ENCODE measurements at places on chromosomes 7 and 10.

DNA sequence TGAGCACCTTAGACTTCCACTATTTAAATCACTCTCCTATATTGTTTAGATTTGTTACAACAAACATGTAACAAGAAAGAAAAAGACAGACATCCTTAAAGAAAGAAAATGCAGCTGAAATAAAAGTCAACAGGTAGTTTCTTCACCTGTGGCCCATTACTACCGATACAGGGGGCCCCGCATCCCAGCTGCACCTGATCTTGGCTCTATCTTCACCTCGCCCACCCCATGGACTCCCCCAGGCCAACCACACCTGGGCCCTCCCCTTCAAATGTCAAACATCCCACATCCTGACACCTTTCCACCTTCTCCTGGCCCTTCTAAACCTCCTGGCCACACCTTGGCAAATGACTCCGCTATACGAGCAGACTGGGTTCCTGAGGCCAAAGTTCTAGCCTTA, 7.0 kb downstream of the DDX56 start:
- DNase-seq = no peak

GRCh38 chr7:27155816-27156507, 513 bp downstream of the HOXA7 start:
- DNase-seq = no peak

GRCh38 chr10:131832056-131832685, 68.6 kb upstream of the PPP2R2D start:
- no peak for DNase-seq

DNA sequence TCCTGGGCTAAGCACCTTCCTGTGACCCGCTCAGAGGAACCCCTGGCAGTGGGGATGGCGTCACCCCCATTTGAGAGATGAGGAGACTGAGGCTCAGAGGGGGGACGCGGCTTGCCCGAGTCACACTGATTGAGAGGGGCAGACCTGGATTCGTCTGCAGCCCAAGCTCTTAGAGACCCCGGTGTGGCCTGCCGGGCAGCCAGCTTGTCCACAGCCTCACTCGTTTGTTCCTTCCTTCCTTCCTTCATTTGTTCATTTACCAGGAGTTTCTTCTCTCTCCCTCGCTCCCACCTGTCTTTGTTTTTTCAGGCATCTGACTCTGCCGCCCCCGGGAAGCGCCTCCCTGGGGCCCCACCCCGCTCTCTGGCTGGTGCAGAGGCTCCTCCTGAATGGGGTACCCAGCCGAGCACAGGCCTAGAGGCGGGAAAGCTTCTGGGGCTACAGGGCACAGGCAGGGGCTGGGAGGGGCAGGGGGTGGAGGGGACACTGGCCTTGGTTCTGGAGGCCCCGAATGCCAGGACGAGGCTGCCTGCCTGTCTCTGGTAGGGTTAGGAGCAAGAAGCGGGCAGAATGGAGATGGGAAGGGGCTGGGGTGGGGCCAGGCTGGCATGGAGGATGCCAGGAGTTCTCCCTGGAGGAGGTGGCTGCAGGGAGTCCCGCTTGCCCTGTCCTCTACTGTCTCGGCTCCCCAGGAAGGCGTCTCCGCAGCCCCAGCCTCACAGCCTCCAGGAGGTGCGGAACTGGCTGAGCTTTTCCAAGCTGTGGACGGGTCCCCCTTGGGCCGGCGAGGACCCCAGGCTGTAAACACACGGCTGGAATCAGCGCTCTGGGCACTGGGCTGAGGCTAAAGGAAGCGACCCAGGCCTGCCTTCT, 91.6 kb downstream of the UNCX start:
- no peak for DNase-seq

- DNase-seq = no peak
These were observed 24.8 kb downstream of the TLX1 start for GRCh38 chr10:101155896-101156295.

DNA sequence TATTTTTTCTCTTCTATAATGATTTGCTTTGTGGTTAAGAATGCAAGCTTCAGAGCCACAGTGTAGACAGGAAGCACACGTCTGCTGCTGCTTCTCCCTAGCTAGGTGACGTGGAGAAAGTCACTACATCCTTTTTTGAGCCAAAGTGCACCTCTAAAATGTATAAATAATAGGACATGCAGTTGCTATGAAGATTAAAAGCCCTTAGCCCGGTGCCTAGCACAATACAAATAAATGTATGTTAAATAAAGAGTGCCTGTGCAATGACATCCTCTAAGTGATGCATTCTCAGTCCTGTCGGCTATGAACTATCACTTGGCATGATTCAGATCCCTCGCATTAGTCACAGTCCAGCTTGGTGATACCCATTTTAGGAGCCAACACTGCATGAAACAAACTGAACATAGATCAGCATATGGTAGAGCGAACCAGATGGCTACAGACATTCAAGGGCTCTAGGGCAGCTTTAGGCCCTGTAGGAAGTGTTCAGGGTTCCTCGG, 4.8 kb upstream of the TRDMT1 start:
- peak; percentile 33 for DNase-seq

GRCh38 chr10:13184276-13184675, 22.9 kb downstream of the MCM10 start:
- DNase-seq = no peak

GRCh38 chr7:7773334-7774309, 55.2 kb upstream of the RPA3 start:
- DNase-seq = no peak

DNA sequence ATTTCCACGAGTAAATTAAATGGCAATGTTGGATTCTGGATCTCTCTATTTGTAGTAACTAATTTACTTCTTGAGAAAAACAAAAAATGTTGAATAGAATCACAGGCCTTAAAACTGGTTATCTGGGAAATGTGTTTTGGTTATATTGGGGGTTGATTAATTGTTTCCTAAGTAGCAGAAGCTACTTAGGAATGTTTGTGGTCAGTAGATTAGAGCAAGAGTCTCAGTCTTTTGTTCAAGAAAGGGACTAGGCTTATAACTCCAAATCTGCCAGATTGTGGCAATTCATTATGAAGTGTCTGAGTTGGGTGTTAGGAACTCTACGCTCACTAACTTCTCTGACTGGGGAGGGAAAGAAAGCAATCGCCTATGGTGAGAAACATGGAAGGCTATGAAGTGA, 244.3 kb upstream of the PHYHIPL start:
- DNase-seq = no peak

- DNase-seq = no peak
These were observed 37.4 kb downstream of the SMNDC1 start for GRCh38 chr10:110267276-110267675.

- no peak for DNase-seq
These were observed 15.9 kb downstream of the DLG5 start for GRCh38 chr10:77910524-77911145.

GRCh38 chr10:102620591-102621442, 23.5 kb upstream of the TRIM8 start:
- no peak for DNase-seq

- DNase-seq = no peak
These were observed 134.2 kb upstream of the KCNMA1 start for GRCh38 chr10:77771851-77772250.

- DNase-seq = peak; percentile 56
These were observed 71.5 kb upstream of the ADO start for GRCh38 chr10:62732841-62733653.

DNA sequence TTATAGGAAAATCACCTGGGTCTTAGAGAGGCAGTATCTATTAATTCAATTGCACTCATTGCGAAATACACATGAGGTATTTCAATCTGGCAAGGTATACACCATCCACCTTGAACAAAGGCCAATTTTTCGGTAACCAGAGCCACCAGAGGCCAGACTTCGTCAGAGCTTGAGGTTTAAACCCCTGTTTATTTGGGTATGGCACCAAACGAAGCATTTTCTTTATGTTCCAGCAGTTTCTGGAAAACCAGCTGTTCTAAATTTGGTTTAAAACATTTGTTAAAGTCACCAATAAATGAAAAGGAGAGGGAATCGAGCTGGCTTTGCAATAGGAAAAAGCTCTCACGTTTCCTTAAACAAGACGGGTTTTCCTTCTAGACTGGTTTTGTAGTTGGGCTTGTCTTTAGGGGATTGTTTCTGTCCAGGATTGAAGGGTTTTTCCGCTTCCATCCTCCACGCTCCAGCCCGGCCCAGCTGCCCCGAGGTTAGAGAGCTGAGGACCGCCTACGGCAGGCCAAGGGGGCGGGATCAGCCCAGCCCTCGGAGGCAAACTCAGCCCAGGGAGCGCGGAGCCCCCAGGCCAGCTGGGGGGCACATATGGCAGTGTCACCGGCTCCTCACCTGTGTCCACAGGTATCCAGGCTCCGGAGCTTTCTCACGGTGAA, 539.4 kb upstream of the MGMT start:
- no peak for DNase-seq

DNA sequence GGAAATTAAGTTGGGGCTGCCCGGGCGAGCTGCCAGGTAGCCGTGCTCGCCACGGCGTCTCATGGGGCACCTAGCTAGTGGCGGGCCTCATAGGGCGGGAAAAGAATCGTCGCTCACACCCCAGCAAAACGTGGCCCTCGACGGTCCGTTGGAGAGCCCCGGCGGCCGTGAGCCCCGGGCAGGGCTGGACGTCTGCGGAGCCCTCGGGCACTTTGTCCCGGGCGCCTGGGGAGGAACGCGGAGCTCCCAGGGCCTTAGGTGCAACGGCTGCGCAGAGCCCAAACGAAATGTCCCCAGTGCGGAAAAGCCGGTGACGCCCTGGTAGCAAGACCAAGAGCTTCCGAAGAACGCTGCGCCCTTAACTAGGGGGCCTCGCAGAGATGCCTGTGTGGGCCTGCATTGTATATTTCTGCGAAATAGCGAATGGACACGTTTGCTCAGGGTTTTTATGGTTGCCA, 866 bp upstream of the SFMBT2 start:
- peak; percentile 29 for DNase-seq

- peak; percentile 18 for DNase-seq
These were observed 435.8 kb upstream of the MGMT start for GRCh38 chr10:129030996-129031843.

- no peak for DNase-seq
These were observed 227.1 kb downstream of the DYNC1I1 start for GRCh38 chr7:95999481-95999880.

DNA sequence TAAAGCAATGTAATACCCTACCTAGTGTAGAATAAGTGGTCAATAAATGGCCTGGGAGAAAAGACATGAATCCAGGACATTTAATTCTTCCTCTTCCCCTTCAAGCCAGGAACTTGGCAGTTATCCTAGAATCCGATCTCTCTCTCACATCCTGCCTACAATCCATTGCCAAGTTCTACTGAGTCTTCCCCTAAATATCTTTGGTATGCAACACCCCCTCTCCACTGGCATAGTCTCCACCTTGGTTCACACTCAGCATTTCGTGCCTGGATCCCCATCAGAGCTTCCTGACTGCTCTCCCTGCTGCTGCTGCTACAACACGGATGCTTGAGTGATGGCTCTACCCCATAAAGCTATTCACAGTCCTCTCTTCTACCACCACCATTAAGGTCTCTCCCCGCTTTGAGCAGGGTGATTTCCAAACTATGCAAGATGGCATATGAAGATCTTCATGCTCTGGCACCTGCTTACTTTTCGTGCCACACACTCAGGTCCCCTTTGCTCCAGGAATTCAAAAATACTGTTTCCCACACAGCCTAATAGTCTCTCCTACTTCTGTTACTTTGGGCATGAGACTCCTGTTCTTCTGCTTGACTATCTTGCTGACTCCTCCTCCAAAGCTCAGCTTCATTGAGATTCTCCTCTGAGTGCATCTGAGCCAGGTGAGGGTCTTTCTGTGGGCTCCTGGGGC, 4.8 kb downstream of the ANK3 start:
- DNase-seq = no peak

DNA sequence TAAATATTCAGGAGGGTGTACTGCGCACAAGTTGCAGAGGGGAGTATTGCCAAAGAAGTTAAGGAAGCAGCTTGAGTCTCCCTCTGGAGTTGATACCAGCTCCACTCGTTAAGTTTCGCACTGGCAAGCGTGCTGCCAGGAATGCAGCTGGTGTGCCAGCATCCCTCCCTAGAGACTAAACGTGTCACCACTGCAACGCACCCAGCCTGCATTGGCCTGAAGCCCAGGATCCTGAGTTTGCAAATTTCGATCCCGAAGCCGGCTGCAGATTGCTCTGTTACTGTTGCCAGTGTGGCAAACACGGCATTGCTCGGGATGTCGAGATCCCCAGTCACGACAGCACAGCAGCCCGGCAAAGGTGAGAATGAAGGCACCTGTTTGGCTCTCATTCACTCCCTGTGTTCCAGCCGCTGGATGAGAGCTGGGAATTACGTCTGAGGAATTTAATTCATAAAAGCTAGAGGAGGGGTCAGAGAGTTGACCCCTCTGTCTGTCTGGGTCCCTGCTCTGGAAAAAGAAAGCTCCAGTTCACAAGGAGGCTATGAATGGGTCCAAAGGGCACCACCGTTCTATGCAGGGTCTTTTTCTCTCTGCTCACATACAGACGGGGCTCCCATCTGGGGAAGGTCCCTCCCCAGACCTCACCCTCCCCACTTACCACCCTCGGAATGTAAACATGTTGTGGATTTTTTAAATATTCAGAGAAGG, 61.0 kb downstream of the NRP1 start:
- no peak for DNase-seq

- no peak for DNase-seq
These were observed 7.3 kb downstream of the TBRG4 start for GRCh38 chr7:45103958-45104843.

GRCh38 chr7:121271098-121271497, 57.7 kb upstream of the WNT16 start:
- no peak for DNase-seq

DNA sequence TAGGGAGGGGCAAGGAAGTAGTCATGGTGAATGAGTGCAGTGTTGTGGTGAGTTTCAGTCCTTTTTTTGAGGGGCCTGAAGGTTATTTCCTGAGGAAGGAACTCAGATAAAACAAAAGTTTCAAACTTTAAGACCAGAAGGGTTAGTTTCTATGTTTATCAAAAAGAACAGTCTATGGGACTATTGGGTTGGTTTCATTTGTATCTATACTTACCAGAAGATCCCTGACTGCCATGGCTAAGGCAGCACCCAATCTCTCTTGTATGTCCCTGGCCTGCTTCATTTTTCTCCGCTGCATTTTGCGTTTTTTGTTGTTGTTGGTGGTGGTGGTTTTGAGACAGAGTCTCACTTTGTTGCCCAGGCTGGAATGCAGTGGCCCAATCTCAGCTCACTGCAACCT, 19.3 kb upstream of the GAD2 start:
- no peak for DNase-seq

DNA sequence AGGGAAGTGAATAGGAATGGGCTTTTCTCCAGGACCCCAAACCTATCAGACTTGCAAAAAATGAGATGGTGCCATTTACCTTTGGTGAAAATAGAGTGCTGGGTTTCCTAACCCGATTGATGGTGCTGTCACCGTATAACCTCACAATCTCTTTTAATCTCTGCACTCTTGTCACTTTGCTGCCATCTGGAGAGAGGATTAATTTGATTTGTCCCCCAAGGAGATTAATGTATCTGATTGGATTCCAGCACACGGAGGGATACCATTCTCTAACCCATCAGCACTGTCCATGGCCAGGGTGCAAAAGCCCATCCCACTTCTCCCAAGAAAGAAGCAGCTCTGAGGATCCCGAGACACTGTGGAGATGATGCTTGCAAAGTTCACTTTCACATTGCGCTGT, 86.3 kb upstream of the NFE2L3 start:
- no peak for DNase-seq

- no peak for DNase-seq
These were observed 16.3 kb upstream of the ZMIZ1 start for GRCh38 chr10:79052291-79053080.
